ENCODE measurements at places on chromosomes 3 and 15.
A peak's percentile ranks its signal among the peaks of the same experiment; 100 is the strongest.

DNA sequence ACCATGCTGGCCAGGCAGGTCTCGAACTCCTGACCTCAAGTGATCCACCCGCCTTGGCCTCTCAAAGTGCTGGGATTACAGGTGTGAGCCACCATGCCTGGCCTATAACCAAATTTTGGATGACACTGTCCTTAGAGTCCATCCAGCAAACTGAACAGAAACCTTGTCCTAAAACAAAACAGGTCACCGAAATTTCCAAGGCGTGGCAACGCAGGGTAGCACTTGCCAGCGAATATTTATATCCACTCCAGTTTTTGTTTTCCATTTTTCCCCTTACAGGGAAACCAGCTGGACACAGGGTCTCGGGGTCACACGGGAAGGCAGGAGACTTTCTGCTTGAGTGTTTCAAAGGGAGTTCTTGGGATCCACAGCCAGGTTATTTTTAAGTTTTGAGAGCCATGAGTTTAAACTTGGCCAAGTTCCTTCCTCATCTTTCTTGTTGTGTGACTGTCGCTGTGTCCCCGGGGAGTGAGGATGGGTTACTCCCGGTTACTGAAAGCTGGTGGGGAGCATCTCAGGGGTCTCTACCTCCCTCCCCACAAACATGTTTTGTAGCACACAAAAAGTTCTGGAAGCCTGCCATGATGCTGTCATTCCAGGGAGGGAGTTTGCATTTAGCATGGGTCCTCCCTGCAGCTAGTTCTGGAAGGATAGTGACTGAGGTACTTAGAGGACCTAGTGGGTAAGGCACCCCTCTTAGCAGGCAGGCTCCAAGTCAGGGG, 12.6 kb downstream of the LIMD1 start:
- no peak for DNase-seq

DNA sequence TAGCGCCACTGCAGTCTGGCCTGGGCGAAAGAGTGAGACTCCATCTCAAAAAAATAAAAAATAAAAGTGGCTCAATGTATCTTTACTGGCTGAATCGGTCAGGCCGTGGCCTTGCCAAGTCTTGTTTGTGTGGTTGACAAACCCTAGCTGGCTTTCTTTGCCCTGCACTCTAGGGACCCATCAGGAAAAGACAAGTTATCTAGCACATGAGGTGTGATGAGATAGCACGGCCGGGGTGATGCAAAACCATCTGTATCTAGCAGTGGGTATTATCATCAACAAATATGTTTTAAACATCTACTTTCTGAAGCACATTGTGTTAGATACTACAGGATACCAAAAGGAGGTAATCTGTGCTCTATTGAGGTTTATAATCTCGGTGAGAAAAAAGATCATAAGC, 3.9 kb upstream of the DPP8 start:
- no peak for DNase-seq

DNA sequence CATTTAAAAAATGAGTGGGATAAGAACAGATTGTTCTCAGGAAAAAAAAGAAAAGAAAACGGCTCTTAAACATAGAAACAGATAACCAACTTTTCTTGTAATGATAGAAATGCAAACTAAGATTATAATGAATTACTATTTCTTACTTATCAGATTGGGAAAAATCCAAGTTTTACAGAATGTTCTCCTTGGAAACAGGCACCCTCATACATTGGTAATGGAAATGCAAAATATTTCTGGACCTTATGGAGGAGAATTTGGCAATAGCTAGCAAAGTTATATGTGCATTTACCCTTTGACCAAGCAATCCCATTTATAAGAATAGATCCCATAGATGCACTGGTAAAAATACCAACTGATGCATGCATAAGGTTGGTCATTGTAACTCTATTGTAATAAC, 3.7 kb upstream of the ANKDD1A start:
- no peak for DNase-seq

DNA sequence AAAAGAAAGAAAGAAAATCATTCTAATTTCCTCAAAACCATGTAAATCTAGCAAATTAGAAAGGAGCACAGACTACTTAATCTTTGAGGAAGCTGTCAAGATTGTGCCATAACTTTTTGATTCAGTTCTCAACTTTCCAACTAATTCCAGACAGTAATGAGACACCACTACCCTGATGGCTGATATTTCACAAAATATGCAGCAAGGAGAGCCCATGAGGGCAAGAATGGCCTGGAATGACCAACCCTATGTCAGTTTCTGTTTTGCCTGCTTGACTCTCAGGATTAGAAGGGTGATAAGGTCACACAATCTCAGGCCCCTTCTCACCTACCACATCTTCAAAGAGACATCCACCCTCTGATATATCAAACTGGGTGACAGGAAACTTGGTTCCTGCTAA, 134.7 kb downstream of the MAGI1 start:
- no peak for DNase-seq

DNA sequence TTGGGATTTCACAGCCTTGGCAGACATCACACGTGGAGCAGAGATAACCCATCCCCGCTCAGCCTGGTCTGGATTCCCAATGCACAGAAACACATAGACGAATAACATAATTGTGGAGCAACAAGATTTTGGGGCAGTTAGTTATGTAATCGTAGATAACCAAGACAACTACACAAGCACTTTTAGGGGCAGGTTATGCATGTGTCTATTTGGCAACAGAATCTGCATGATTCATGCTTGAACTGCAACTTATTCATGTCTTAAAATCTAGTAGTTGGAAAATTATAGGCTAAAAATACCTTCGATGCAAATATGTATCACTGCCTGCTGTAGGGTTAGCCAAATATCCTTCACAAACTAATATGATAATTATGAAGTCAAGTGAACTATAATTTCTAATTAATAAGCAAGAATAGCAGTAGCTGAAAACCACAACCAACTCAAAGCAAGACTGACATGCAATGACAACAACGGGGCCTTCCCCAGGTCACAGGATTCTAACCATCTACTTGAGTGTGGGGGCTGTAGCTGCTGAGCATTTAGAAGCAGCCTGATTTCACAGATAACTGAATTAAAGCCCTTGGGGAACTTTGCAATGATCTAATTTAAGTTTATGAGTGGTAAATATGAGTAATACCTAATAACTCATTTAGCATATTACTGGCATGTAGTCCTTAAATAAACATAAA, 31.1 kb downstream of the DGKG start:
- DNase-seq: no peak

- no peak for DNase-seq
These were observed 22.2 kb upstream of the ZMAT3 start for GRCh38 chr3:179093807-179094206.

DNA sequence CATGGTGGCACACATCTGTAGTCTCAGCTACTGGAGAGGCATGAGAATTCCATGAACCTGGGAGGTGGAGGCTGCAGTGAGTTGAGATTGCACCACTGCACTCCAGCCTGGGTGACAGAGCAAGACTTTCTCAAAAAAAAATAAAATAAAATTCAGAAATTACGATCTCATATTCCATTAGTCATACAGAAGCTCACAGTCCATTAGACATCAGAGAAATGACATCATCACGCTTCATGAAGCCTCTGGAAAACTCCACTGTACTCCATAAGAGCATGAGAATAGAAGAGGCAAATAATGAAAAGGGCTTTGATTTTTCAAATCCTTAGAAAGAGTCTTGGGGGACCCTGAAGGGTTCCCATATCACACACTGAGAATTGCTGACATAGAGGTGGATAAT, 145.0 kb upstream of the MITF start:
- no peak for DNase-seq

DNA sequence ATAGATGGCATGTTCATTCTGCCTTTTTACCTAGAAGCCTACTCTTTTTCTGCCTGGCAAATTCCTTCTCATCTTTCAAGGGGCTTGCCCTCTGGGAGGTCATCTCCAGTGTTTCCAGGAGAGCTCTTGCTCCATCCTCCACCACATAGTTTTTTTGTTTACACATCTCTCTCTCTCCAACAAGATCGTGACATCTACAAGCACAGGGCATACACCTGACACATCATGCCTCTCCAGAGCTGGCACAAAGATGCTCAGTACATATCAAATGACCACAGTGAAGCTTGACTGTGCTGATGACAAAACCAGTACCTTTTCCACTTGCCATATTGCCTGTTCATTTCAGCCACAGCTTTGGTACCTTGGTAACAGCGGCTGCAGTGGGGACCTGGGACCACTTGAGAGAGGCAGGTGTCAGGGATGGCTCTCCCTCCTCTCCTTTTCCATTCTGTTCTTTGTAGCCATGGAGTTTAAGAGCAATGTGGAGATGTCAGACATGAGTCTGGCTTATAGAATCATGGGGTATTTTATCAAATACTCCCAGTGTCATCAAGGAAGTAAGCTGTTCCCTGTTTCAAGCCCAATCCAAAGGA, 15.4 kb downstream of the ALPK3 start:
- DNase-seq: no peak

- no peak for DNase-seq
These were observed 117.2 kb downstream of the TCF12 start for GRCh38 chr15:57035664-57036063.

GRCh38 chr3:37601832-37602231, 259.8 kb upstream of the CTDSPL start:
- no peak for DNase-seq

DNA sequence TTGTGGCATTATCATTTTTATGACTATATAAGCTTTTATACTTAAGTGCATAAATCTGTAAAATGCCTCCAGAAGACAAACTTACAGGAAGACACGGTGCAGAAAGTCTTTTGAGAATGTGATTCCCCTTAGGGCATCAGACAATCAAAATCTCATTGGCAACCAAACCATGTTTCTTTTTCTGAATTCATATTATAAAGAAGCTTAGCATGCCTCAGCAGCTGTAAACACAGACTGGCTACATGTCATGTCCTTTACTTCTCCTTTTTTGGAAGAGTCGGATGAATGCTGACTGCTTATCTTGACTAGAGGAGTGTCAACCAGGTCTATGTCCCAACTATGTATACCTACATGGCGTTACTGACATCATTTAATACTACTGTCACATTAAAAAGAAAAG, 150.1 kb downstream of the PLD1 start:
- no peak for DNase-seq

DNA sequence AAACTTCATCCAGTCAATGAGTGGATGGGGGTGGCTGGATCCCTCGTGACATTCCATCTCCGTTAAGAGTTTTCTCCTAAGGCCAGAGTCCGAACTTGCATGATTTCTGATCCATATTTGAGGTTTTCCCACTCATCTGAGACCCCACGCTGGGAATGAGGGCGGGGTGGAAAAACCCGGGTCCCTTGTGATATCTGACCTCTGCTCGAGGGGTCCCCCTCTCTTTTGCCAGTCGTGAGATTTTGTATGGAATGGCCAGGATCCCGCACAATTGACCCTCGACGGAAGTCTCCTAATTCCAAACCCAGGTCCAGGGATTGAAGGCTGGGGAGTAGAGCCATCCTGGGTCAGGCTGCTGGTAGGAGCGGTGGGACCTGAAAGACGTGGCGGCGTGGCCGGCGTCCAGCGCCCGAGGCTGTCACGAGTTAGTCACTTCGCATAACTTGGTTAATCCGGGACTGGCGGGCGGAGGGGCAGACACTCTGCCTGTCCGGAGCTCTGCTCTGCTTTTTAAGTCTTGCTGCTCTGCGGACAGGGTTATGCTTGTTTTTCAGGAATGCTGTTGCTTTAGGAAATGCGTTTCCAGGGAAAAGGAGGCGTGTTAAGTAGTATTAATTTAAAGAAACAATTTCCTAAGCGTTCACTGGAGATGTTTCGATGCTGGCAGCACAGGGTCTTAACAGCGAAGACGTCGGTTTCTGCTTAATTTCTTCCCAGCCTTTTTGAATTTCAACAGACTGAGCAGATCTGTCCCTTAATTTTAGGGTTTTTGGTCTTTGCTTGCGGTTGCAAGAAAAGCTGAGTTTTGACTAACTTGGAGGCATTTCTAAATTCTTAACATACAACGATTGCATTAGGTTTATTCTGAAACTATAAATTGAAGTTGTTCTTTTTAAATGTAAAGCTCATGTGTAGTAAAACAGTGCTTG, 69.7 kb upstream of the LRRFIP2 start:
- DNase-seq: peak; percentile 5

- no peak for DNase-seq
These were observed 293.9 kb downstream of the CADM2 start for GRCh38 chr3:85252686-85253085.

DNA sequence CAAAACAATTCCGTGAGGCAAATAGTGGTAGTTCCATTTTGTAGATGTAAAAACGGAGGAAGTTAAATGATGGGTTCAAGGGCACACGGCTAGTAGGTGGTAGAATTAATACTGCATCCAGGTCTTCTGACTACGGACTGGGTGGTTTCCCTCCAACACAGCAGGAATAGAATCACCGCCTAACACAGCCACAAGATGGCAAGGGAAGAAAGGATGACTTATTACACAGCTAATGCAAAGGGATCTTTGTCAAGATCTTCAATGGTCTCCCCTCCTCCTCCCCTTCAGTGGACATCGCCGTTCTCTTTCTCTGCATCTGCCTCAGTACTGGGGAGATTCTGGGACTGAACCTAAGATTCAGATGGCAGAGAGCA, 524 bp upstream of the TOPBP1 start:
- no peak for DNase-seq

GRCh38 chr3:4044619-4045018, 245.4 kb downstream of the LRRN1 start:
- no peak for DNase-seq

DNA sequence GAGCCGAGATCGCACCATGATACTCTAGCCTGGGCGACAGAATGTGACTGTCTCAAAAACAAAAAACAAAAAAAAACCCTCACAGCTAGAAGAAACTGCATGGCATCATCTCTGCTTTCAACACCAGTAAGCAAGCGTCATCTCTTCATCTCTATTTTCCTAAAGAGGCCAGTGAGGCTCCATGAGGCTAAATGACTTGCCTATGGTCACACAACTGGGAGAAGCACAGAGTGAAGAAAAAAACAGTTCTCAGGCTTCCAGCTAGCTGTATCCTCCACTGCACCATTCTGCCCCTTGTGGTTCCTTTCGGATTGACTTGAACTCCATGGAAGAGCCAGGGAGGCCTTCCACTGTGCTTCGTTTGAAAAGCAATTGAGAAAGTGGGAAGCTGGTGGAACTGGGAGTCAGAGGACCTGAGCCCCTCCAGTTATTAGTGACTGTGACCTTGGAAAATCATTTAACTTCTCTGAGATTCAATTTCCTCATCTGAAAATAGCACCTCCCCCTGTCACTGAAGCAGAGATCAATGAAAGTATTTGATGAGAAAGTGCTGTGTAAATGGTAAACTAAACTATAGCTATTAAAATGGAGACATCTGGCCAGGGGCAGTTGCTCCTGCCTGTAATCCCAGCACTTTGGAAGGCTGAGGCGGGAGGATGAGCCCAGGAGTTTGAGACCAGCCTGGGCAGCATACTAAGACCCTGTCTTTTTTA, 32.1 kb upstream of the DENND4A start:
- DNase-seq: no peak

GRCh38 chr15:73584699-73585420, 48.3 kb downstream of the NPTN start:
- DNase-seq: no peak

DNA sequence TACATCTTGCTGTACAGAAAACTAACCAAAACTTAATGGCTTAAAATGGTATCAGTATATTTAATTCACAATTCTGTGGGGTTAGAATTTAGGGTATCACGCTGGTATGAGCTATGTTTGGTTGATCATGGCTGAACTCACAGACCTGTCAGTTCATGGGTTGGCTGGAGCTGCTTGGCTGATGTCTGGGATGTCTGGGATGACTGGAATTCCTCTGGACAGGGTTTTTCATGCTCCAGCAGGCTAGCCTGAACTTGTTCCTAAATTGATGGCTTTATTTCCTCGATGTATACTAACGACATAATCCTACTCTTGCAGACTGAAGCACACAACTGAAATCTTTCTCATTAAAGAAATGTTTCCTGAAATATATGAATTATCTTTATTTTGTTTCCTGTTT, 338.9 kb upstream of the GBE1 start:
- no peak for DNase-seq

- no peak for DNase-seq
These were observed 307.7 kb downstream of the TUSC7 start for GRCh38 chr3:117017135-117017894.
